Germinal center (tissue), 1 donor: ENCODE measurements at places on chromosomes 13 and 19.

DNA sequence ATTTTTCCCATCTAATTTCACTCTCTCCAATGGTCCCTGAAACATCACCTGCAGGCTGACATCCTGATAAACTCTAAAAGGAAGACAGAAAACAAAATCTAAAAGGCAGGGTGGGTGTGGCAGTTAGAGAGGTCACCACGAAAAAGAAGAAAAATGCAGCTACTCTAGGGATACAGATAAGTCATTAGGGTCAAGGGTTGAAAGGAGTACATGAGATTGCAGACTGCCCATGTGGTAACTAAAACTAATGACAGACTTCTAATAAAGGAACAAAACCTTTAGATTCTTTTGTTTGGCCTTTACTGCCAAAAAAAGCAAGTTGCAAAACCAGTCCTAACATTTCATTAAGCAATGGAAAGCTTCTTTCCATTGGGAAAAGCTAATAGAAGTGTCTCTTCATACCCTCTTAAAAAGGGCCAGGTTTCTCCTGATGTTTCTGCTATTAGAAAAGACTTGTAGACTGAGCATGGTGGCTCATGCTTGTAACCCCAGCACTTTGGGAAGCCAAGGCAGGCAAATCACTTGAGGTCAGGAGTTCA is 31.0 kb downstream of the THSD1 start:
- no peak for DNase-seq

GRCh38 chr19:20664901-20665781 is 3.8 kb upstream of the ZNF626 start:
- DNase-seq: no peak

DNA sequence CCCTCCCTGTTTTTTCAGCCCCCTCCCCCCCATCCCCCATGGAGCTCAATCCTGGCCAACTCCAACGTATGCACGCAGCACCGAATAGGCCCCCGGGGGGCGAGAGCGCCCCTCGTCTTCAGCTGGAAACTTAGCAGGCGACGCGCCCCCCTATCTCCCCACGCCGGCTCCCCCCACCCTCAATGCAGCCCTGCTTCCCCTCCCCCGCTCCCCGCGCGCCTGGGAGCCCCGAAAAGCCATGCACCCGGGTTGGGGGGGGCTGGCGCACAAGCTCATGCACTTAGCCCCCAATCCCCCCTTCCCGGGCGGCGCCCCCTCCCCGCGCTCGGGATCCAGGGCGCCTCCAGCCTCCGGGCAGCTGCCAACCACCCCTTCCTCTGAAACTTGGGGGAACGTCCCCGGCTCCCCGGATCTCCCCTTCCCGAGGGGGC is 508 bp downstream of the ZBTB7A start:
- no peak for DNase-seq

DNA sequence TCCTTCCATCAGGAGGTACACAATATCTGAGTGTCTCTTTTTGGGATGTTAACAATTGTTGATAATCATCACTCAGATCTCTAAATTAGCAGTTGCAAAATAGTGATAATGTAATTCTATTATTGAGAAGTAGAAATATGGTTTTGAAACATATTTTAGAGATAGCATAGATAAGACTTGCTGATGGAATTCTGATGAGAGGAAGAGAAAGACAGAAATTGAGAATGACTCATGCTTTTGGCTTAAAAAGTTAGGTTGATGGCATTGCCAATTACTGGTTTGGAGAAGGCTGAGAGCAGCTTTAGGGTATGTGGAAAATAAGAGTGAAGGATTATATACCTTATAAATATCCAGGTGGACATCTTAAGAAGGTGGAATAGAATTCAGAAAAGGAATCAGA is 106.4 kb upstream of the EDNRB start:
- DNase-seq: no peak

DNA sequence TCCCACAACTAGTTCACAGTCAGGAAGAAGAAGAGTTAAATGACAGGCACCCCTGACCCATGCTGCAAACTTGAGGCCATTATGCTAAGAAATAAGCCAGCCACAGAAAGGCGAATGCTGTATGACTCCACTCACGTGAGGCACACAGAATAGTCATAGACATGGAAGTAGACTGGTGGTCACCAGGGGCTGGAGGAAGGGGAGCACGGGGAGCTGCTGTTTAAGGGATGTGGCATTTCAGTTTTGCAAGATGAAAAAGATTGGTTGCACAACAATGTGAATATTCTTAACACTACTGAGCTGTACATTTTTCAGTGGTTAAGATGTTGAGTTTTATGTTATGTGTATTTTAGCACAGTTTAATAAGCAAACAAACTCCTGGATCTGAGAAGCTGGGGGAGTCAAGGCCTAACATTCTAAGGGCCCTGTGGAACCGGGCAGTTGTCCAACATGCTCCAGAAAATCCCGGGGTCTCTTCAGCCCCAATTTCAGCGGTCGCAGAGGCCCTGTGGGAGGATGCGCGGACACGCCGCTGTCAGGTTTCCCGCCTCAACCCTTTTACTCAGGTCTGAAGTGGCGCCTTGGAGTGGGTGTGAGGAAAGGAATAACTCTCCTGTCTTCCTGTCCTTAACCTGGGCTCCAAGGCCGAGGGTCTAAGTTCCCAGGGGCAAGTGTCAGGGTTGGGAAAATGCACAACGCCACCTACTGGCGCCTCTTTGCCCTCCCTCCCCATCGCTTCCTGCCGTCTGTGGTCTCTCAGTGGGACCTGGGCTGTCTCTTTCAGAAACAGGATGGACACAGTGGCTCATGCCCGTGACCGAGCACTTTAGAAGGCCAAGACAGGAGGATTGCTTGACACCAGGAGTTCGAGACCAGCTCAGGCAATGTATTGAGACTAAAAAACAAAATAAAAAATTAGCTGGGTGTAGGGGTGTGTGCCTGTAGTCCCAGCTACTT is 4.4 kb upstream of the TMEM272 start:
- peak; percentile 64 for DNase-seq

DNA sequence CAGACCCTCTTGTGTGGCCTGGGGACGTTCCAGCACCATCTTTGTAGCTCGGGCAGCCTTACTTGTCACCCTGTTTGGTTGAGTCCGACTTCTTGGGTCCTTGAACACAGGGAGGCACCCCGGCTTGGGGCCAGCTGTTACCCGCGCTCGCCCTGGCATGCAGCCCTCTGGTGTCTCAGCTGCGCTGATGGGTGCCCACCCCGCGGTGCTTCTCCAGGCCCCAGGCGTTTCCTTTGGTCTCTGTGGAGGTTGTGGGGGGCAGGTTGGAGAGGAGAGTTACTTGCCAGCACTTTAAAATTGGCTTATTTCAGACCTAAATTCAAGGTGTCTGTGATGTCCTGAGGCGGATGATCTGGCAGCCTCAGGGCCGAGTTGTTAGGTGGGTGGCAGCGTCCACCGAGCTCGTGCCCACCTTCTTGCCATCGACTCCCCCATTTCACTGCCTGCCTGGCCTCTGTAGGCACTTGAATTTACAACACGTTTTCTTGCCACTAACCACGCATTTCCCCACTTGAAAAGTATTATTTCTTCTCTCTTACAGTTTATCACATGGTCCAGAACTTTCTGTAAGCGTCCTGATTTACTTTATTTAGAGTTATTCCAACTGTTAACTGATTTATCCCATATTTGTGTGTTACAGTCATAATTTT is 16.9 kb downstream of the UBAC2 start:
- DNase-seq: no peak

GRCh38 chr19:31173991-31174390 is 175.2 kb downstream of the TSHZ3 start:
- no peak for DNase-seq
